ENCODE measurements at places on chromosomes 5 and 9.

DNA sequence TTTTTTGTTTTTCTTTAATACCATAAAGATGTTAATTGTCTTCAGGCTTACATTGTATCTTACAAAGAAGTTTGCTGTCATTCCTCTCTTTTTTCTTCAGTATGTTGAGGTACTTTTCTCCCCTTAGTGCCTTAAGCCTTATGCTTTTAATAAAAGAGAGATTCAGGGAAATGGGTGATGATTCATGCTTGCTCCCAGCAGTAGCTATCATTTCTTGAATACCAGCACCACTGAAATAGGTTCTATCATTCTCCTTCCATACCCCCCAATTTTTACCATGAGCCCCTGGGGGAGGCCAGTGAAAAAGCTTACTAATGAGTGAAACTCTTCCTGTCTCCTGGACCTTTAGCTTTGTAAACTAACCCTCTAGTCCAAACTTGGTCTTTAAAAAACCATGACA lies 165.0 kb downstream of the FBXL7 start:
- DNase-seq = no peak

DNA sequence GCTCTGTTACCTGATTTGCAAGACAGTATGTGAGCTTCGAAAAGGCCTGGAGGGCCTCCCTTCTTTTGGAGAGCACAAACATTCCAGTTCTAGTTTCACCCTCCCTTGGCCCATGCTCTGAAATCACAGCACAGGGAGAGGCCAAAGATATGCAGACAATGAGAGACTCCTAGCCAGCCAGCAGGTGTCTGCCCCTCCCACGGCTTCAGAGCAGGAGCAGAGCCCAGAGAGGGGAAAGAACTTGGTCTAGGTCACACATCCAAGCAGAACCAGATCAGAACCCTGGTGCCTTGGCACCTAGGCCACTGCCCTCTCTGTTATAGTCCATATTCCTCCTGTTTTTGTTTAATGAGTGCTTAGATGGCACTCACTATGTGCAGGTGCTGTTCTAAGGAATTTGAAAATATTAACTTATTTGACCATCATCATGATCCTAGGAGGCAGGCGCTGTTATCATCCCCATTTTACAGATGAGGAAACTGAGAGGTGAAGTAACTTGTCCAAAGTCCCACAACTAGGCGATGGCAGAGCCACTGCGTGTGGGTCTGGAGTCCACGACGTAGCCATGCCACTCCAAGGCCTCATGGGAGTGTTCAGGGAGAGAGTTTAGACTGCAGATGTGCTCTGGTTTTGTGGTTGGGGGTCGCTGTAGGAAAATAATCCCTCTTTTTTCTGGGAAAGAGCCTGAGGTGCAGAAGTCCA lies 27.2 kb downstream of the TMOD1 start:
- DNase-seq = no peak

GRCh38 chr9:21585756-21586752 lies 103.9 kb upstream of the IFNE start:
- no peak for DNase-seq

- DNase-seq = no peak
These were observed 74.1 kb upstream of the HSPA9 start for GRCh38 chr5:138649316-138649720.

DNA sequence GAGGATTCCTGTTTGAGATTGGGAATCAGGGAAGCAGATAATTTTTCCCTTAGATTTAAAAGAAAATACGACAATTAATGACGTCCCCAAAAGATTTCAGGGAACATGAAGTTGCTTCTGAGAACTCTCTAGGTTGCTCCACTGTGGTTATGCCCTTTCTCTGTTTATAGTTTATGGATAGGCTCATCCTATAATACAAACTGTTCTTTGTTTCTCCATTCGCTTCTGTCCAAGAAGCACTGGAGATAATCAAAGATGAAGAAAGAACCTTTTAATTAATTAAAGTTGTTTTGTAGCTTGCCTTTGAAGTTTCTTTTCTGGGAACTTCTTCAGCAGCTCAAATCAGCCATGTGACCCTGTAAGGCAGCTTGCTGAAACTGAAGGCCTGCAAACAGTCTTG lies 87.5 kb downstream of the CHSY3 start:
- DNase-seq = no peak

- DNase-seq = no peak
These were observed 220.0 kb downstream of the PBX3 start for GRCh38 chr9:125966959-125967711.

GRCh38 chr5:178651046-178651810 lies 24.4 kb upstream of the CLK4 start:
- no peak for DNase-seq

DNA sequence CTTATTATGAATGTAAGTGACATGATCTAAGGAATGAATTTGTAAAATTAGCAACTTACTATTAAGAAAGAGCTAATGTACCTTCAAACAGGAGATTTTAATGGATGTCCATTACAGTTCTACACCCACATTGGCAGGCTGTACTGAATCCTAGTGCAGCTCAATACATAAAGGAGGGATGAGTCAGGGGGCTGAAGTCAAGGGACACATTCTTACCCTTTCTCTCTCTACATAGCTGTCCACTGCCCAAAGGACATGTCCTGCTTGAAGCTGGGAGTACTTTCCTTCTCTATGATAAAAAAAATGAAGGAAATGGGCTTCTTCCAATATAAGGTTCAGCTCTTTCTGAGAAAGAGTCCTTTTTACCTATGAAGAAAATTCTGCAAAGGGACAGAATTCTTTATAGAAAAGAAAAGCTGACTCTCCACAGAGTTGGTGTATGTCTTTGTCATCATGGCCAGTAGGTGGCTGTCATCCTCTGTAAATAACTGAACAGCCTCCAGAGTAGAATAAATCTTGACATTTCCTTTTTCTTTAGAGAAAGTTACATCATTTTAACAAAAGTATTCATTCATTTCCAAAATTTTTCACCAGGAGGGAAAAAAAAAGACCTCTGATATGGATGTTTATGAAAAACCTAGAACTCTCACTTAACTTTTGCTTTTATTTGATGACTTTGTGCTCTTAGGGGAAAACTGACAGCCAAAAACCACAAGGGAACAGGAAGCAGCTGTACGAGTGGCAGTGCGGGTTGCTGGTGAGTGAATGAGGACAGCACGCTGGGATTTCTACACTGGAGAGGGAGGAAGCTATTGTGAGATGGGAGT lies 13.1 kb upstream of the IFNA14 start:
- no peak for DNase-seq

- no peak for DNase-seq
These were observed 78.2 kb upstream of the MAN2A1 start for GRCh38 chr5:109611505-109611904.

GRCh38 chr5:79847561-79847960 lies 143.5 kb downstream of the MTX3 start:
- DNase-seq = no peak

- no peak for DNase-seq
These were observed 438.3 kb downstream of the PRELID2 start for GRCh38 chr5:145396888-145397287.

- no peak for DNase-seq
These were observed 464.5 kb upstream of the RGMB start for GRCh38 chr5:98308960-98309359.

DNA sequence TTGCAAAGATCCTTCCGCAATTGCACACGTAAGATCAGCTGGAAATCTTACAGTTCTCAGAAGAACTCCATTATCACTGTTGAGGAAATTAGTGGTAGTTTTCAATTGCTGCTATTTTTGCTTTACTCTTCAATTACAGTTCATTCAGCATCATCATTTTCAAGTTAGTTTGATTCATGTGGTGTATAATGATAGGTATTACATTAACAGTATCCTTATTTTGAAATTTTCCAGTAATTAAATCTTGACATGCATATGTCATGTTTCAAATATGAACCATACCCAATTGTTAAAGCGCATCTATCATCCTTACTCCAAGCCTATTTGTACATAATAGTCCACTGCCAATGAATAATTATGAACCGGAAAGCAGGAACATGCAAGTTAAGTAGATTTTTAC lies 60.3 kb downstream of the NR6A1 start:
- no peak for DNase-seq

- no peak for DNase-seq
These were observed 127.1 kb downstream of the ANKRD18B start for GRCh38 chr9:33651125-33651524.

DNA sequence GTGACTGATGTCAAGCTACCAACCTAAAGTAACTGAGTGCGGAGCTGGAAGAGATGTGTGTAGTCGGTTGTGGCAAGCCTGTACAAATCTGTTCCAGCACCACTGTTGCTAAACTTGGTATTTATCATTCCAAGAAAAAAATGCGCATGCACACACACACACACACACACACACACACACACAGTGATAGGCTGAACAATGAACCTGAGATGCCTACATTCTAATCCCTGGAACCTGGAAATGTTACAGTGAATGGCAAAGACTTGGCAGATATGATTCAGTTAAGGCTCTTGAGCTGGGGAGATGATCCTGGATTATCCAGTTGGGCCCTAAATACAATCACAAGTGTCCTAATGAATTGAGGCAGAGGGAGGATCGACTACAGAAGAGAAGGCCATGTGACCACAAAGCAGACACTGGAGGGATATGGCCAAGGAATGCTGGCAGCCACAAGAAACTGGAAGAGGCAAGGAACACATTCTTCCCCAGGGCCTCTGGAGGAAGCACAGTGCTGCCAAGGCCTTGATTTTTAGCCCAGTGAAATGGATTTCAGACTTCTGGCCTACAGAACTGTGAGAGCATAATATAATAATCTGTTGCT lies 49.7 kb upstream of the LHFPL2 start:
- no peak for DNase-seq

DNA sequence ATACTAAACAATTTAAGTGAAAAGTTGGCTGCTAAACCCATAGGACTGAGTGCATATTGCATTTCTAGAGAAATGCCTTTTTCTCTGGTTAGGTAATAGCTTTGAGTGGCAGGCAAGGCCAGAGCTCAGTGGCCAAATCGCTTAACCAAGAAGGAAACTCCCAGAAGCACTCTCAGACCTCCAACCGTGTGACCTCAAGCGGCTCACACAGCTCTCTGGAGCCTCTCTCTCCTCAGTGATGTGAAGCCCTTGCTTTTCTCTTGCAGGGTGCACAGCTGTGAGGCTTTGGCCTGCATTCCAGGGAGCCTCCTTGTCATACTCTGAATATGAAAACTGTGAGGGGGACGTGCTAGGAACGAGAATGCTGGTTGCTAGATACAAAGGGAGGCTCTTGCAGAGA lies 106.7 kb downstream of the INSYN2B start:
- no peak for DNase-seq

GRCh38 chr9:111414406-111414805 lies 69.8 kb downstream of the ECPAS start:
- DNase-seq = no peak

- peak; percentile 71 for DNase-seq
These were observed at the start of gene COL27A1 for GRCh38 chr9:114155263-114155994. Gene COL27A1 (plus strand): TSS chr9:114155537. CDS start chr9:114155951, 414 bp downstream.

Measured in T-helper 9 cell (primary cell).